ENCODE measurements at places on chromosomes 12 and 14.

- no peak for DNase-seq
Measured at GRCh38 chr14:37168721-37169120, 3.7 kb downstream of the SLC25A21 start.

GRCh38 chr12:115606040-115606439 lies 671.5 kb downstream of the MED13L start:
- no peak for DNase-seq

GRCh38 chr12:122204167-122205052 lies 901 bp downstream of the B3GNT4 start:
- DNase-seq = no peak

GRCh38 chr14:103581954-103582703 lies 19.4 kb downstream of the COA8 start:
- no peak for DNase-seq

GRCh38 chr12:89156862-89157262 lies 195.4 kb downstream of the DUSP6 start:
- DNase-seq = no peak

DNA sequence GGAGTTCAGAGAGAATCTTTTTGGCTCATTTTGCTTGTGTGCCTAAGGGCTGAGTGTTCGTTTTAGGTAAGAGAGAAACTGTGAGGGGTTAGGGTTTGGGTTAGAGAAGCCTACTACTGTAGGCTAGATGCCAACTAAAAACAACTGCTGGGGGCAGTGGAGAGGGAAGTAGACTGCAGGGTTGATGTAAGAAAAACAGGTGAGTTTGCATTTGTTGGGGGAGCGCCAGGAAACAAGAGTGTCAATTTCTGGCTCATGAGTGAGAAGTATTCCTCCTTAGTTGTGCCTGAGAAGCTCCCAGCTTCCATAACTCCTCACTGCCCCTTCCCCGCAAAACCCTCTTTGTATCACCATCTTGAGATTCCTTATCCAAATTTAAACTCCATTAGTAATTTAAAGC lies 92.3 kb downstream of the DERA start:
- no peak for DNase-seq

DNA sequence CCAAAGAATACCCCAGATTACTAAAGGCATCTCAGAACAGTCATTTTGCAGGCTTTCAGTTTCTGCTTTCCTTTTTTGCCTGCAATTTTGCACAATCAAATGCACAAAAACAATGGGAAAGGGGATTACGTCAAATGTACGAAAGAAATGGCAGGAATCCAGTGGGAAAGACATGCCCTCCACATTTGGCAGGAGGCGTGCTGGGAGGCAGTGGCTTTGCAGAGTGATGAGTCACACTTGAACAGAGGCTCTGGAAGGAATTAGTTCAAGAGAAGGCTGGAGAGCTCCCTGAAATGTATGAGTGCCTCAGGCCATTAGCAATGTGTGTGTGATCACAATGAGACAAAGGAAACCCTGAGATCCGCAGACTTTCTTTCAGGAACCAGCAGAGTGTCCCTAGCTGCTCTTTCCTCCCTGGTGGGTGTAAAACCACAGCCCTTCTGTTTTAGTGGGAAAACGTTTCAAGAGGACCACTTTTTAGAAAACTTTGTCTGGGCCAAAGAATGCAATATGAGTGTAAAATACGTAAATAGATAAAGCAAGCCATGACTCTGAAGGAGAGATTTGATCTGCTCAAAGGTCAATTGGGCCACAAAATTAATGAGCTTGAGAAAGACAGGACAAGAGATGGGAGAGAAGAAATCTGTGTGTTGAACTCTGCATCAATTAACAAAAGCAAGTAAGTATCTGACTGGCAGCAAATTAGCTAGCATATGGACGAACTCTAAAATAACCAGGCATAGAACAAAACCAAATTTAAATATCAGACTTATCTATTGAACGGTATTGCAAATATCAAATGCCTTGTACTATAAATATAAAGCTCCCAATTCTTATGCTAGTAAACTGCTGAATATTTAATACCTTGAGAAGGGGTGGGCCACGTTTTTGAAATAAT lies 155.4 kb upstream of the PDE3A start:
- peak; percentile 43 for DNase-seq

- no peak for DNase-seq
Measured at GRCh38 chr12:2032506-2032905, 20.3 kb upstream of the CACNA1C start.

GRCh38 chr12:63915105-63915800 lies 70.8 kb downstream of the SRGAP1 start:
- no peak for DNase-seq

GRCh38 chr12:20132818-20133217 lies 235.5 kb upstream of the PDE3A start:
- DNase-seq = no peak

GRCh38 chr12:1651946-1652345 lies 22.9 kb downstream of the WNT5B start:
- DNase-seq = no peak

DNA sequence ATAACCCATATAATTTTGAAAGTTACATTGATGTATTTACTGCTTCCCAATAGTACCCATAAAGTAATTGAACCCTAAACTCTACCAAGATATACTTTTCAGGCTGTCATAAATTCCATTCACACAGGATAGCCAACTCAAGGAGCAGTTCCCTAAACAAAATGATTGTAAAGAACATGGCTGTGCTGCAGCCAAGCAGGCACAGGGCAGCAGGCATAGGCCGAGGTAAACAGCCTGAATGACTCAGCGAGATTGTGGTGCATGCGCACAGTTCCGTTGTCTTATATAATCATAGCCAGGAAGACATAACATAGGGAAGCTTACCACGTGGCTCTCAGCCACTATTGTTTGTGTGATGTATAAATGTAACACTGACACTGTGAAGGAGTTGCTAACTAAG lies 344.9 kb downstream of the FSCB start:
- no peak for DNase-seq

DNA sequence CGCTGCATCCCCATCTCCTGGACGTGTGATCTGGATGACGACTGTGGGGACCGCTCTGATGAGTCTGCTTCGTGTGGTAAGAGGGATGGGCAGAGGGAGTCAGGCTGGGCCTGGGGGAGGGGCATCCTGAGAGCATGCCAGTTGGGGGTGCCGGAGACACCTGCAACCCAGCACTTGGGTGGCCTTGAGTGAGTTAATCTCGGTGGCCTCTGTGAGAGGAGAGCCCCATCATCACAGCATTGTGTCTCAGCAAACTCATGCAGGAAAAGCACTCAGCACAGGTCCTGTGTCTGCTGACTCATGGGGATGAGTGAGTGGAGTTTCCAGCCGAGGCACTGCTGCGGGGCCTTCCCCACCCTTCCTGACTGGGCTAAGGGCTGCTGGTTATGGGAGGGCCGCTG lies 19.6 kb upstream of the LRP1-AS start:
- DNase-seq = no peak

DNA sequence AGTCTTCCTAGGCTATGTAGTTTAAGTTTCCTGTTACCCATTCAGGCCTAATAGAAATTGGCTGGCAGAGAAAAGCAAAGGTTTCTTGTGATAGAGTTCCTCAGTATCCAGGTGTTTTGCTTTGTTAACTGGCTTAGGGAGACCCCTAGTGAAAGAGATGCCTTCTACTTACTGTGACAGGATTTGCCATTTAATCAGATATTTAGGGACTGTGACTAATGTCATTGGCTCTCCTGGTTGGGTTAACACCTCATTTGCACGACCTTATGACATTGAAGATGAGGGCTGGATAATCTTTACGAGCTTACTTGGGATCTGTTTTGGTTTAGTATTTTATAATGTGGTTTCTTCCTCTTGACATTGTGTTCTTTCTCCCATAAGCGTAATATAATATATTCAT lies 5.8 kb downstream of the MON2 start:
- no peak for DNase-seq

DNA sequence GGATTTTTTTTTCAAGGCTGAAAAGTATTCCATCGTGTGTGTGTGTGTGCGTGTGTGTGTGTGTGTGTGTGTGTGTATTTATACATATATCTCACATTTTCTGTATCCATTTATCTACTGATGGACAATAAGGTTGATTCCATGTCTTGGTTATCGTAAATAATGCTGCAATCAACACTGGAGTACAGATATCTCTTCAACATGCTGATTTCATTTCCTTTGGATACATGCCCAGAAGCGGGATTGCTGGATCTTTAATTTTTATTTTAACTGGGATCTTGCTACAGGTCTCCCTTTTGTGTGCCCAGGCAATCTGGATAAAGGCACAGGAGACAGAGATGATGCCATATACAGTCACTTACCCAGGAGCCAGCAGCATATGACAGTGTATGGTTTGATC lies 338.1 kb downstream of the SOX5 start:
- no peak for DNase-seq

DNA sequence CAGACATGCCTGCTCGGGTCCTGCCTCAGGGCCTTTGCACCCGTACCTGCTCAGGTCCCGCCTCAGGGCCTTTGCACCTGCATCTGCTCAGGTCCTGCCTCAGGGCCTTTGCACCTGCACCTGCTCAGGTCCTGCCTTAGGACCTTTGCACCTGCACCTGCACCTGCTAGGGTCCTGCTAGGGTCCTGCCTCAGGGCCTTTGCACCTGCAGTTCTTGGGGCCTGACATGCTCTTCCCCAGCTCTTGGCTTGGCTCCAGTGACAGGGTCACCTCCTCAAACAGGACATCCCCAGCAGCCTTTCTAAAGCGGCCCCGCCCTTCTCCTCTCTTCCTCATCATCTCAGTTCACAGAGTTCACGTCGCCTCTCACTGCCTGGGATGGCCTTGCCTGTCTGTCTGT lies 54.9 kb upstream of the NCOR2 start:
- DNase-seq = no peak

DNA sequence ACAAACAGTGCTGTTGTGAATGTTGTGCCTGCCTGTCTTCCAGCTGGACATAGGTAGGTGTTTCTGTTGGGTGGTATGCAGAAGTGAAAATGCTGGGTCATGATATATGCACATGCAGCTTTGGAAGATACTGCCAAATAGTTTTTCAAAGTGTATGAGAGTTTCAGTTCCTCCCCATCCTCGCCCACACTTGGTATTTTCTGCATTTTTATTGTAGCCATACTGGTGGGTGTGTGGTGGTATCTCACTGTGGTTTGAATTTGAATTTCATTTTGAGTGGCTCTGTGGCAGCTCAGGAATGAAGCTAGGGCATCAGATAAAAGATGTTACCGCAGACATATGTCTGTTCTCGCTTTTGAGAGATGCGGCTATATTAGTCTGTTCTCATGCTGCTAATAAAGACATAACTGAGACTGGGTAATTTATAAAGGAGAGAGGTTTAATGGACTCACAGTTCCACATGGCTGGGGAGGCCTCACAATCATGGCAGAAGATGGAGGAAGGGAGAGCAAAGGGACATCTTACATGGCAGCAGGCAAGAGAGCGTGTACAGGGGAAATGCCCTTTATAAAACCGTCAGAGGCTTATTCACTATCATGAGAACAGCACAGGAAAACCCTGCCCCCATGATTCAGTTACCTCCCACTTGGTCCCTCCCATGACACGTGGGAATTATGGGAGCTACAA lies 183.1 kb downstream of the CAND1 start:
- DNase-seq = no peak

GRCh38 chr14:99872786-99873440 lies 79.7 kb downstream of the EML1 start:
- DNase-seq = no peak

DNA sequence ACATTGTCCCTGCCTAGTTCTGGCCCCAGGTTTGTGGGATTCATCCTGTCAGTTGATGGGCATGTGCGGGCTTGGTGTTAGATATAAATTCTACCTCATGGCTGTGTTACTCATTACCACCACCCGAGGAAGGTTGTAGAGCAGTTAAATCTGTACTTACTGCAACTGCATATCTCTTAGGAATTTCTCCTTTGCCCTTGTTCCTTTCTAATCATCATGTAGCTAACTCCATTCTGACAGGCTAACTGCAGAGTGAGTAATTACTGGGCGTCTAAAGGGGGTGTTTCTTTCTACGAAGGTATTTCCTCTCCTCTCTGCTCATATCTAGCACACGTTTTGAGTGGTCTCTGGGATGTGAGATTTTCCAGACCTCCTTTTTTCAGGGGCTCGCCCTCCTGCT lies 1076.7 kb downstream of the TMTC2 start:
- DNase-seq = no peak

GRCh38 chr14:38901791-38902190 lies 201.2 kb downstream of the SEC23A start:
- DNase-seq = no peak

GRCh38 chr14:101965181-101965544 lies 790 bp downstream of the DYNC1H1 start:
- DNase-seq = peak; percentile 18

DNA sequence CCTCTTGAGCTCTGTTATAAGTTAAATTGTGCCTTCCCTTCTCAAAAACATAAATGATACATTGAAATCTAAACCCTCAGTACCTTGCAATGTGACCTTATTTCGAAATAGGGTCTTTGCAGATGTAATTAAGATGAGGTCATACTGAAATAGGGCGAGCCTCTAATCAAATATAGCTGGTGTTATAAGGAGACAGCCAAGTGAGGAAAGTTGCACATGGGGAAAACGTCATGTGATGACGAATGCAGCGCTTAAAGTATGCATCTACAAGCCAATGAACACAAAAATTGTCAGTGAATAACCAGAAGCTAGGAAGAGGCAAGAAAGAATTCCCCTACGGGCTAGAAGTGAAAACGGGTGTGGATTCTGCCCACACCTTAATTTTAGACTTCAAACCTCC lies 305.2 kb upstream of the FOXG1 start:
- no peak for DNase-seq

GRCh38 chr12:5168148-5168547 lies 124.5 kb downstream of the KCNA5 start:
- DNase-seq = no peak

DNA sequence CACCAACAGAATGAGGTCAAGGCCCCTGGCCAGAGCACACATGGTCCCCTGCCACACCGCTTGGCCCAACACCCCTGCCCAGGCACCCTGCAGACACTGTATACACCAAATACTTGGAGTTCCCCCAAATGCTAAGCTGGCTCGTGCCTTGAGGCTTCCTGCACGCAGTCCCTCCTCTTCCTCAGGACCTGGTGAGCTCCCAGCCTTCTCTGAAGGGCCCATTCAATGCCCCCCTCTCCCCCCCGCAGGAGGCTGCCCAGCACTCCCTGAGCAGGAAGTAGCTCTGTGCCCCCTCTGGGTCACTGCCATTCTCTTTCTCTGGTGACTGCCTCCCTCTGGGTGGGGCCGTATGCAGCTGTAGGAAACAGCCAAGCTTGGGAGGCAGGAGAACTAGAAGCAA lies 75.3 kb downstream of the ITPK1 start:
- DNase-seq = no peak

- DNase-seq = no peak
Measured at GRCh38 chr12:11652351-11653040, 3.0 kb downstream of the ETV6 start.

DNA sequence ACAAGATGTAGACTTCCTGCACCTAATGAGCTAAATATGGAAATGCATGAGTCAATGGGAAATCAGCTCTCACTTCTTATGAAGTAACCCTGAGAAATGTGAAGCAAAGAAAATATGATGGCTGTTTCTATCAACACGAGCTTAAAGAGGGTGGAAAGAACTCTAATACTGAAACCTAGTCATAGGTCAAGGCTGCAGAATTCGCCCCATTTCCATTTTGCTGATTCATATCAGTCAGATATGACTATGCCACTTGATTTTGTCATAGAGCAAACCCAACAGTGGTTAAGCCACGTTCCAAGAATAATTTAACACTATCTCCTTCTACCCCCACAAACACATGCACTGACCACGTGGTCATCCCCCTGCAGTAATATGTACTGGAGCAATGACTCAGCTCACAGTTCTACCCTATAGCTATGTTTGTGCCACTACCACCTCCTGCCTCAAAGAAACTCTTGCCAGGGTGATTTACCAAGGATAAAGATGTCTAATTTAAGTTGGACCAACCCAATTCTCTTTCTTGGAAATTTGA lies 157.5 kb downstream of the TMTC3 start:
- no peak for DNase-seq
